ENCODE measurements at places on chromosomes 5 and 9.

DNA sequence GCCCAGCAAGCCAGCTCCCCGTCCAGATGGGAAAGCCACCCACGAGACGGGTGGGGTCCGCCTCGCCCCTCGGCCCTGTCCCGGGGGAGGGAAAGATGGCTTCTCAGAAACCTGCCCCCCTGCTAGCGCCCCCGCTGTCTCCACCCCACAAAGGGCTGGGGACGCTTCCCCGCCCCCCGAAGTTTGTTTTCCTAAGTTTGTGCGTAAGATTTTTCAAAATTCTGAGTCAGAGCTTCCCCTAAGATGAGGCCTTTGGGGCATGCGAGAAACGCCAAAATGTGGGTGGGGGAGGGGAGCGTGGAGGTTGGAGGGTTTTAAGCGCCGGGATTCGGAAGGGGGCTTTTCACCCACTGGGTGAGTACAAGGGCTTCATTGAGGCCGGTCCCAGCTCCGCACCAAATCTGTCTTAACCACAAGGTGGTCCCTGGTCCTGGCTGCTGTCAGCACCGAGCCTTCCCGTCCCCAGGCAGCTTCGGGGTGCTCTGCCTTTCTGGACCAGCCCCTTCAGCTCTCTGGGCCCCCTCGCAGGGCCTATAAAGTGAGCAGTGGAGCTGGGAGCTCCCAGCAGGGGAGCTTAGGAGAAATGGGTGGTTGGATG lies 32.3 kb downstream of the PRRX2 start:
- ATAC-seq: no peak

DNA sequence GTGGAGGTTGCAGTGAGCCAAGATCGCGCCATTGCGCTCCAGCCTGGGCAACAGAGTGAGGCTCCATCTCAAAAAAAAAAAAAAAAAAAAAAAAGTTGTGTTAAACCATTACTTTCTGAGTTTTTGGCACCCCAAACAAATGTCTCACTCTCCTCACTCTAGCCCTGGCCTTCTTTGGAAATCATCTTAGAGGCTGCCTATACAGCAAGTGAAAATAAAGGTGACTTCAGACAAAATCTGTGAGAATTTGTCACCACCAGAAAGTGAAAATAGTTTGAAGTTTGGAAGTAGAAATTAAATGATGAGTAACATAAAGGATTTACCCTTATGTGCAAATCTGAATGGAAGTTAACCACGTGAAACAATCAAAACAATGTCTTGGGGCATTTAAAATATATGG lies 7.2 kb upstream of the ZNF131 start:
- no peak for ATAC-seq

DNA sequence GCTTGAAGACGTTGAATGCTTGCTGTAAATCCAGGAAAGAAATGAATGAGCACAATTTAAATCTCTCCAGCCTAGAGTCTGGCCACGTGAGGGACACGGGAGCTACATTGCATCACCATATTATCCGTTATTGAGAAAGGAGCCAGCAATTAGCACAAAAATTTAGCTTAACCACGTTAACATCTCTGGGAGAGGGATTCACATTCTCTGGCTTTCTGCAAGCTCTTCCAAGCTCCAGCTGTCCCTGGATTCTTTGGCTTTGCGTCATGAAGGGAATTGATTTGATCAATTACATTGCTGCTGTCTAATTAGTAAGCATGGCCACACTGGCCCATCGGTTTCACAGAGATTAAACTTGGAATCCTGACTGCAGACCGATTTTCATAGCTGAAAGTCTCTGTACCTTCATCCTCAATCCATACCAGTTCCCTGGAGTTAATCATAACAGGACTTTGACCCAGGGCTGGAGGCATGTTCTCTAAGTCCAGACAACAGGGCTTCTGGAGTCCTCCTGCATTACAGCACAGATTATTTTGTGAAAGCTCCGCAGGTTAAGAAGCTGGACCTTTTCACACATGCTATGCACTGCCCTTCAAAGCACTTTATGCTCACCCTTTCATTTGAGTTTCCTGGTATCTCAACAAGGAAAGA lies 31.6 kb downstream of the ADRA1B start:
- ATAC-seq: peak; percentile 35

DNA sequence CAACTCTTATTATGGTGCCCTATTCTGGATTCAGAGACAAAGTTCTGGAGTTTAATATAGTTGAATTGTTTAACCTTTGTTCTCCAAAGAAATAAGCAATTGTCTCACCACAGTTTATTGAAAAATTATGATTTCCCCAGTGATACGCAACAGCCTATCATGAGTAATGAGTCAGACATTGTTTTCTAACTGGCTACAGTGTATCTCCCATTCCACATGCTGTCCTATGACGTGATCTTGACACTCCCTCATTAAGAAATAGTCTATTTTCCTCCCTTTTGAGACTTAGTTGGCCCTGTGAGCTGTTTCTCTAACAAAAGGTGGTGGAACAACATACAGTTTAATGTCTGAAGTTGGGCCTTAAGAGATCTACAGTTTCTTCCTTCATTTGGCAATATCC lies 1290.6 kb upstream of the CDH6 start:
- ATAC-seq: no peak

DNA sequence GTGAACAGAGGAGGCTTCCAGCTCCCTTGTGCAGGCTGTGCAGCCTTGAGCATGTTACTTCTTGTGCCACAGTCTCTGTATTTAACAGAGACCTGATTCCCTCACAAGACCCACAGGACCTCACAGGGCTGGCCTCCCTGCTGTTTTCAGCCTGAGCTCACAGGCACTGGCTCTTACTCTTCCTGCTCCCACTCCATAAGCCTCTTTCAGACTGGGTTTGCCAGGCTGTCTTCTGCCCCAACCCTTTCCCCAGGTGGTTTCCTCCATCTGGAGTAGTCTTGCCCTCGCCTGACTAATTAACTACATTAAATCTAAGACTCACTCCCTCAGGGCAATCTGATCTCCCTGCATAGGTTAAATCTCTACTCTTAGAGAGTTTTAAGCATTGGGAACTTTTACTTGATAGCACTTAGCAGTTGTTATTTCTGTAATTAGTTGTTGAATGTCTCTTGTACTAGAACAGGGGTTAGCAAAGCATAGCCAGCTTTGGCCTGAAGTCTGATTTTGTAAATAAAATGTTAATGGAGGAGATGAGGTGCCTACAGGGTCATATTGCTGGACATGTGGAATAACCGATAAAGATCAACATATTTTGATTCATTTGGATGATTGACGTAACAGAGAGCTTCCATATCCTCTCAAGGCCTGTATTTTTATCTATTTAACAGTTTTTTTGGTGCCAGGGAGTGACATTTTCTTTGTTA lies 28.6 kb upstream of the SPATA31E1 start:
- no peak for ATAC-seq

DNA sequence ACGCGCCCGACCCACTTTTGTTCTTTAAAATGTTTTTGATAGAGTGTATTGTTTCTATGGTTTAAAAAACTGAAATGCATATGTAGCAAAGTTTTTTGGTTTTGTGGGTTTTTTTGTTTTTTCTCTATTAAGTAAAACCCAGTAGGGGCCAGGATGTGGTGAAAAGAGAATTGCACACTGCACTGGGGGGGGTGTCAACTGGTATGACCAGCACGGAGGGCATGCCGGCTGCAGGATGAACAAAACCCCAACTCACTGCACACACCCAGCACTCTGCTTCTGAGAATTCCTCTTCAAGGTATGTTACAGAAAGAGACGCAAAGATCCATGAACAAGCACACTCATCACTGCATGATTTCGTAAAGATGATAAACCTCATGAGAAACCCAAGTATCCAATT lies 75.0 kb downstream of the STK10 start:
- no peak for ATAC-seq

DNA sequence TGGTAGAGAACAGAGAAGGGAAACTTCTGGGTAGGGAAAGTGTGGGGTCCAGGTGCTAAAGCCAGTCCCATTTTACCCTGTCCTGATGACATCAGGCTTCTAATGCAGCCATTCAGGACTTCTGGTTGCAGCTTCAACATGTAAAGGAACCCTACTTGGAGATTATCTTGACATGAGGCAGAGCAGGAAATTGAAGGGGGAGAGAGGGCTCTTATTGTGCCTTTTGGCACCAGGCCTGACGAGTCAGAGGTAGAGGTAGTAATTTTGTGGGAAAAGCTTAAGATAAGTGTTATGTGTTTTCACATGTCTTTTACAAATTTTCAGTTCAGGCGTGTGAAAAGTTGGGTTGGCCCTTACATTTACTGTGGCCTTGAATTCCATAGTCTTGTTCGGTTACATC lies 102.4 kb upstream of the APC start:
- no peak for ATAC-seq

GRCh38 chr9:130714586-130715110 lies 21.1 kb downstream of the EXOSC2 start:
- no peak for ATAC-seq

All from SK-N-SH treated with all-trans-retinoic acid at 6 μM for 48 hours (cell line).